Body of pancreas (tissue), 4 donors: ENCODE measurements at places on chromosomes 5 and 9. TPM values are rescaled to one million over a fixed set of nuclear protein-coding genes. Genes with fewer than 3 reads are reported as not detected.

- DNase-seq = no peak
Measured at GRCh38 chr5:51908215-51908614, 525.0 kb downstream of the ISL1 start.

- DNase-seq = peak; percentile 34
Measured at GRCh38 chr5:34656700-34657273, 659 bp downstream of the RAI14 start.

- DNase-seq = peak; percentile 47
Measured at GRCh38 chr9:128244837-128245231, 31.0 kb downstream of the GOLGA2 start.

GRCh38 chr5:93427316-93427715, 153.7 kb downstream of the NR2F1-AS1 start:
- no peak for DNase-seq

- DNase-seq = no peak
Measured at GRCh38 chr9:132994410-132995120, 16.1 kb downstream of the GFI1B start.

- DNase-seq = no peak
Measured at GRCh38 chr5:89069591-89069990, 186.6 kb upstream of the MEF2C start.

DNA sequence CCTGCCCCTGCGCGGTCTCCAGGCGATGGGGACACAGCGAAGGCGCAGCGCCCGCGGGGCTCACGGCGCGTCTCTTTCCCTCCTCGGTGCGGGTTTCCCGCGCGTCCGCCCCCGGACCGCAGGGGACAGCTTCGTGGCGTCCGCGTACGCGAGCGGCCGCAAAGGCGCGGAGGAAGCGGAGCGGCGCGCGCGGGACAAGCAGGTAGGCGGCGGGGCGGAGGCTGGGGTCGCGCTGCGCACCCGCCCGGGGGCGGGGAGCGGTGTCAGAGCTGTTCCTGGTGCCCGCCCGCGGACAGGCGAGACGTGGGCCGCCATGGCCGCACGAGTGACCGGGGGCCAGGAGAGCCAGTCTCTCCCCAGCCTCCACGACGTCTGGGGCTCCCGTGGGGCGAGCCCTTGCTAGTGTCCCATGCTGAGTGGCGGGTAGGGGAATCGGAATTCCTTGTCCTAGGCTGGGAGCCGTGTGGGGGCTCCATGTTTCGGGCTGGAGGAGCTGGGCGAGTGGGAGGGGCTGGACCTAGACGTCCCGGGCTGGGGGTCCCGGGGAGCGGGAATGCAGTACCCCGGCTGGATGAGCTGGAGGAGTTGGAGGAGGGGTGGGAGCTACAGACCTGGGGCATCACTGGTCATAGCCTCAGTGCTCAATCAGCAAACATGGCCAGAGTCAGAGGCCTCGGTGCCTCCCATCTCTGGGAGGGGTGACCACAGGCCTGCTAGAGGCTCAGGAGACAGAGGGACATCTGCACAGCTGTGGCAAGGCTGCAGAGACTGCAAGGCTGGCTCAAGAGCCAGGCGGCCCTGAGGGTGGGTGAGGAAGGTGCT, 968 bp downstream of the NKD2 start:
- DNase-seq = no peak

Gene BARHL1
- not detected for total RNA-seq

Gene PCDHA9
- total RNA-seq = 3.3 TPM

DNA sequence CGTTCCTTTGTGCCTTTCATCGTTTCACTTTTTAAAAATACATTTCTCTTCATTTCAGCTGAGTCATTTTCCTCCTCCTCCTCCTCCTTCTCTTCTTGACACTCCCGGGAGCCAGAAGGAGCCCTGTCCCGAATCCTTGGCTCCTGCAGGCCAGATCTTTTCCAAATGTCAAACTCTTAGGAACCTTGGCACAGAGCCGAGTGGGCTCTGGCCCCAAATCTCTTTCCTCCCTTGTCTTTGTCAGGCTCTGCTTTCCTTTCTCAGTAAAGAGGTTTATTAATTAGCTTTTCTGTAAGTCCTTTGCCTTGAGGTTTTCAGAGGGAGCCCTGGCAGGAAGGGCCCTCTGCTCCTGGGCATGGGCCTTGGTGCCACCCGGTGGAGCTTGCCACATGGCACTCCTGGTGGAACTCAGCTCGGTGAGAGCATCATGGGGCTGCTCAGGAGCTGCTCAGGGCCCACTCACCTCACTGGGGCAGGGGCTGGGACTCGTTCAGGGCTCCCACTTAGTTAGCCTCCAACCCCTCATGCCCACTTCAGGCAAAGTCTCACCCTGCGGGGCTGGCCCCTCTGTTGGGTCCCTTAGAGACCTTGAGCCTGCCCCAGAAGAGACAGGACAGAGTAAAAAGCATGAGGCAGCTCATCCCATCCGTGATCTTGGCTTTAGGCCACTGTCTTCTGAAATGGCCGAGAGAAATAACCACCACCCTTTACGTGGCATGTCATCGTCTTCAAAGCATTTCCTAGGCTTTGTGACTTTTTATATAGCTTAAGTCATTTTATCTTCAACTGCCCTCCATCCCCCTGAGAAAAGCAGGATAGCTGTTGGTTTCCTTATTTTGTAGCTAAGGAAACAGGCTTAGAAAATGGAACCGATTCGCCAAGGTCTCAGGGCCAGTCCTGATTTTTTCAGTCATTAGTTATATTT, 17.1 kb downstream of the STC2 start:
- DNase-seq = peak; percentile 58

Gene LCN2
- total RNA-seq = 4.9 TPM

Gene TMEM232
- total RNA-seq = 1.3 TPM

Gene THG1L
- total RNA-seq = 4.4 TPM

DNA sequence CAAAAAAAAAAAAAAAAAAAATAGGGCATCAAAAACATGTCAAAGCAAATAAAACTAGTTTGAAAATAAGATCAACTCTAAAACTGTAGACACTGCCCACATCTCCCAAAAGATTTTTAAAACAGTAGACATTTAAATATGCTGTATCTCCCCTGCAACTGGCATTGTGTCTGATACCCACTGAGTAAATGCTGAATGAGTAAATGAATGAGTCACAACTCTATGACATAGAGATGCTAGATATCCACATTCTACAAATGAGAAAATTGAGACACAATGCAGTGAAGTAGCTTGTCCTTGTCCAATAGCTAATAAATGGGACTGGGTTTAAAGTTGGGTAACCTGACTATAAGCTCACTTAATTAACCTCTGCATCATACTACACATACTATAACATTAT, 14.1 kb upstream of the MAP1B start:
- no peak for DNase-seq

Gene FOXI1
- total RNA-seq = not detected

Gene SOX30
- total RNA-seq = not detected

GRCh38 chr9:20426019-20426418, 196.3 kb downstream of the MLLT3 start:
- DNase-seq = no peak

DNA sequence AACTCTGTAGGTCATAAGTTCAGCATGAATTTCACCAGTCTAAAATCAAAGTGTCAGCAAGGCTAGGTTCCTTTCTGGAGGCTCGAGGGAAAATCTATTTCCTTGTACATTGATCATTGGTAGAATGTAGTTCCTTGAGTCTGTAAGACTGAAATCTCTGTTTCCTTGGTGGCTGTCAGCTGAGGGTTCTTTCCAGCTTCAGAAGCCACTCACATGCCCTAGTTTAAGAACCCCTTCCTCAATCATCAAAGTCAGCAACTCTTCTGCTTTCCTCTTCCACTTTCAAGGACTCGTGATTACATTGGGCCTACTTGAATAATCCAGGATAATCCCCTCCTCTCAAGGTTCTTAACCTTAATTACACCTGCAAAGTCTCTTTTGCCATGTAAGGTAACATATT, 4.9 kb upstream of the SCAMP1 start:
- DNase-seq = no peak

- no peak for DNase-seq
Measured at GRCh38 chr5:161030229-161030628, 178.2 kb upstream of the ATP10B start.

DNA sequence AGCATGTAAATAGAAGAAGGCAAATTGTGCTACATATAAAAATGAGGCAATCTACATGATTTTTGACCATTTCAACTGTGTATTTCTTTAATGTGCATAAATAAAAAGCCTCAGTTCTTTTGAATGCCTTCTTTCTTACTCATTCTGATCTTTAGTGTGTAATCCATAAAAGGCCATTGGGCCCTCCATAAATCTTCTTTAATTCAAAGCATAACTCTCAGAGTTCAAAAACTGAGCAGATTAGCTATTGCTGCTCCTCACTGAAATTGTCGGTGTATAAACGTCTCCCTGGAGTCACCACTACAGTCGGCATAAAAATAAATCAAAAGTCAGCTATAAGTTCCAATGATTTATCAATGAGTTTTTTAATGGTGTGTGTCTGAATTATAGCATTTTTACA, 45.3 kb upstream of the ADAMTSL1 start:
- no peak for DNase-seq

DNA sequence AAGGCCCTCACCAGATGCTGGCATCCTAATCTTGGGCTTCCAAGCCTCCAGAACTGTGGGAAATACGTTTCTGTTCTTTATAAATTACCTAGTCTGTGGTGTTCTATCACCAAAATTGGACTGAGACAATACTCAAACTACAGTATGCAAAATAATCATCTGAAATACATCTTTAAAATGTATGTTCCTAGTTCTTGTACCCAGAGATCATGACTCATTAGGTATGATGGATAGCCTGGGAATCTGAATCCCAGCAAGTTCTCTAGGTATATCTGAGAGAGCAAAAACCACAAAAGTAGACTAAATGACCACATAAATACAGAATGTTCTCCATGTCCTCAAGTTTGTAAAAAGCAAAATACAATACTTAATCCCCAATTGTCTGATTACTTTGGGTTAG, 166.3 kb downstream of the YIPF5 start:
- no peak for DNase-seq

GRCh38 chr5:72005671-72006070, 101.6 kb upstream of the MAP1B start:
- DNase-seq = no peak
